ENCODE measurements at places on chromosomes 11 and 22. TPM values are rescaled to one million over a fixed set of nuclear protein-coding genes. Genes with fewer than 3 reads are reported as not detected.

ST14 gene
- 43.2 TPM for total RNA-seq

ABCC8 gene
- 13.0 TPM for total RNA-seq

CSTF3 gene
- total RNA-seq: 13.3 TPM

TRIM6 gene
- 3.9 TPM for total RNA-seq

OR51E2 gene
- total RNA-seq: 0.98 TPM

ARHGEF17 gene
- total RNA-seq: 32.9 TPM

GPHA2 gene
- not detected for total RNA-seq

RFPL3 gene
- total RNA-seq: not detected

DNA sequence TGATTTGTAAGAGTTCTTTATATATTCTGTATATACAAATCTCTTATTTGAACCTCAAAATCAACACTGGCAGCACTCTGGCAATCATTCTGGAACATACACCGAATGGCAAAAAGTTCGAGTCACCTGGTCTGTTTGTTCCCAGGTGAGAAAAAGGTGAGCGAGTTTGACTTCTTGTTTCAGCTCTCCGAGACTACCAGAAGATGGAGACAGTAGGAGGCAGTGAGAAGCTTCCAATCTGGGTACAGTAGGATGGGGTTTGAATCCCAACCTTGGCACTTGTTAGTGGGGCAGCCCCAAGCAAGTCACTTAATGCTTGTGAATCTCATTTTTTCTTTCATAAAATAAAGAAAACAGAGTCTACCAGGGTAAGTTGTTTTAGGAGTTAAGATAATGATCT is 76.4 kb downstream of the C2CD3 start:
- no peak for DNase-seq

GRCh38 chr11:125376856-125377255 is 119.2 kb downstream of the FEZ1 start:
- no peak for DNase-seq

DNA sequence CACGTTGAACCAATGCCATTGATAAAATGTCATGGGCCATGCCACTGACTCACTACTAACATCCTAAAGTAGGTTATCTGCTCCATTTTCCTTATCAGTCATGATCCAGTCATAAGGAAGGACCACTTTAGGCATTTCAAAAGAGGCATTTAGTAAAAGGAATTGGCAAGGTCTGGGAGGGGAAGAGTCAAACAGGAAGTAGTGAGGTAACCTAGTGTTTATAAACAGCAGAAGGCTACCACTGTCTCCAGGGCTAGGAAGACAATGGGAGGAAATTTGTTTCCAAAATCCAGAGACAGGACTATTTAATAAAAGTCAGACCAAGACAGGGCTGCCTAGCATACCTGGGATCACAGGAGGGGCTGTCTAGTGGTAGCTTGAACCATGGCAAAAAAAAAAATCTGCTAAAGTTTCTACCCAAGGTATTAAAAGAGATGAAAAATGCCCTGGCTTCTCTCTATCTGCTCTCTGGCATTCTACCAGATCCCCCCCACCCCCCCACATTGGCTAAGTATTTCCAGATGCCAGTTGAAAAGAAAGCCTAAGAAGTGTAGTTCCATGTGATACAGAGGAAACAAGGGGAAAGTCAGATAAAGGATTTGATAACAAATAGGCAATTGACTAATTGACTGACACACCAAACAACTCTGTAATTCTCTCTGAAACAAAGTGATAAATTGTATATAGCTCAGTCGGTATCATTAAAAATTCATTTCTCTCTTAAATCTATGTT is 50.4 kb upstream of the C11orf87 start:
- no peak for DNase-seq

GRCh38 chr11:92137747-92138146 is 86.9 kb upstream of the FAT3 start:
- no peak for DNase-seq

DNA sequence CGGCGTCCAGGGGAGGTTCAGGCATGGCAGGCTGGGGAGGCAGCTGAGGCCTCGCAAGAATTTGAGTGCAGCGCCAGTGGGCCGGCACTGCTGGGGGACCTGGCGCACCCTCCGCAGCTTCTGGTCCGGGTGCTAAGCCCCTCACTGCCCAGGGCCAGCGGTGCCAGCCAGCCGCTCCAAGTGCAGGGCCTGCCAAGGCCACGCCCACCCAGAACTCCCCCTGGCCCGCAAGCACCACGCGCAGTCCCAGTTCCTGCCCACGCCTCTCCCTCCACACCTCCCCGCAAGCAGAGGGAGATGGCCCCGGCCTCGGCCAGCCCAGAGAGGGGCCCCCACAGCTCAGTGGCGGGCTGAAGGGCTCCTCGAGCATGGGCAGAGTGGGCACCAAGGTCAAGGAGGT is 2017.3 kb downstream of the LRRC4C start:
- no peak for DNase-seq

GRCh38 chr11:43833657-43834073 is 47.0 kb upstream of the ALKBH3 start:
- no peak for DNase-seq

DNA sequence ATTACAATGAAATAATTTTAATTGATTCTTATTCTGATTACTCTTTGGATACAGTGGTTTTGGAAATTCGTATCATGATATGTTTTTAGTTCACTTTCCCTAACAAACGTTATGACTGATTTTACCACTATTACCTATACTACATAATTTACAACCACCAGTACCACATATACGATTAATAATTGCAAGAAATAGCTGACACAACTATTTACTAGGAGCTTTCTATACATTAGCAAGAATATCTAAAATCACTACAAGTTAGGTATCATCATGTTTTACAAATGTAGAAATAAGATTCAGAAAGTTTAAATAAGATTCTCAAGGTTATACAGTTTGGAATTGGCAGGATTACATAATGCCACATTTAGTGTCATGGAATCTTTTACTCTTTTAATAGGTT is 1401.1 kb upstream of the RAG2 start:
- DNase-seq: no peak

DNA sequence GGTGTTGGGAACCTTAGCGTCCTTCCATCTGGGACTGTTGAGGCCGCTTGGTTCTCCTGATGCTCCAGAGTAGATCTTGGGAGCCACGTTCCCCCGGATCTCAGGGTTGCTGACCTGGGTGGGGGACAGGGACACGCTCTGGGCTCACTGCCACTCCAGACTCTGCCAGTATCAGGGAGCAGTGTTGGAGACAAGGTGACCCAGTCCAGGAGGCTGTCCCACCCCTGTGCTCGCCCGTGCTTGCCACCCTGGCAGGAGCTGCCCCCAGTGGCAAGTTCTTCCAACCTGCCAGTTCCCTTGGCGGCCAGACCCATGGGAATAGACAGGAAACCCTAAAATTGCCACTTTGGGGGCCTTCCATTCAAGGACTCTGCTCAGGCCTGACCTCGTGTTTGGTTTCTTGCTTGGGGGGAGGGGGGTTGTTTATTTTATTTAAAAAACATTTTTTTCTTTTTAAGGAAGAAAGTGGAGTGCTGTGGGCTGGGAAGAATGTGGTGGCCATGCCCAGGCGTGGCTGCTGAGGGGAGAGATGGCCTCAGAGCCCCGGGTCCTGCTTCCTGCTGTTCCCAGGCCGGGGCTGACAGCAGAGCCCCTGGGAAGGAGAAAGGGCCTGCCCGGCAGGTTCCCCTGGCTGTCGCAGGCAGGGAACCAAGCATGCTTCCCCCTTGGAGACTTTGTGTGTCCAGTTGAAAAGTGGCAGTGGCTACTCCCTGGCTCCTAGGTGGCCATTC is 7.2 kb downstream of the GRK2 start:
- DNase-seq: no peak

DNA sequence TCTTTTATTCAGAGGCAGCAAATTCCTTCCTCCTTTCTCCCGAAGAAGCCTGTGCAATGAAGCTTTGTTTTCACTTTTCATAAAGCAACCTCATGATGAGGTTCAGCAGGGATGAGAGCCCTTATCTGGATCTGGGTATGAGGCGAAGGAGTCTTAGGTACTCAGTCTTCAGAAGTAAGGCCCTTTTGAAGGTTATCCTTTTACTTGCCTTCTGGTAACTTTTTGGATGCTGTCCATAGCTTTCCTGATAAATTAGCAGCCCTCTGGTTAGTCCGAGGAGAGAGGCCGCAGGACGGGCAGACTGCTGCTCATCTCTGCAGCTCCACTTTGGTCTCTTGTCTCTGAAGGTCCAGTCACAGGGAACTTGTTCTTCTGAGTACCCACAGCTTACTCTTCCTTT is 1.1 kb downstream of the TRIM22 start:
- no peak for DNase-seq

DNA sequence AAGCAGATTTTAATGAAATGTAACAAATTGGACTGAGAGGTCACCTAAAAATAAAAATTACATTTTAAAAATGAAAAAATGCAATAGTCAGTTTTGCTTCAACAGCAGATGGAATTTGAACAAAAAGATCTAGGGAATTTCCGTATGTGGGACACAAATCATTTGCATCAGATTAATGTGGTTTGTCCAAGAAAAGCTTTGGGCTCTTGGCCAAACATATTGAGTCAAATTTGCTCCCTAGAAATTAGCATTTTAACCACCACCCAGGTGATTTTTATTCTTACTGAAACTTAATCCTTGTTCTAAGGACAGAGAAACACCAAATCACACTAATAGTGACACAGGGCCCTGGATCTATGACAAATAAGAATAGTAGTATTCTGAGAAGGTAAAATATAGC is 1477.8 kb downstream of the FAM181B start:
- no peak for DNase-seq

GRCh38 chr11:76832361-76832760 is 28.4 kb upstream of the ACER3 start:
- DNase-seq: no peak

DNA sequence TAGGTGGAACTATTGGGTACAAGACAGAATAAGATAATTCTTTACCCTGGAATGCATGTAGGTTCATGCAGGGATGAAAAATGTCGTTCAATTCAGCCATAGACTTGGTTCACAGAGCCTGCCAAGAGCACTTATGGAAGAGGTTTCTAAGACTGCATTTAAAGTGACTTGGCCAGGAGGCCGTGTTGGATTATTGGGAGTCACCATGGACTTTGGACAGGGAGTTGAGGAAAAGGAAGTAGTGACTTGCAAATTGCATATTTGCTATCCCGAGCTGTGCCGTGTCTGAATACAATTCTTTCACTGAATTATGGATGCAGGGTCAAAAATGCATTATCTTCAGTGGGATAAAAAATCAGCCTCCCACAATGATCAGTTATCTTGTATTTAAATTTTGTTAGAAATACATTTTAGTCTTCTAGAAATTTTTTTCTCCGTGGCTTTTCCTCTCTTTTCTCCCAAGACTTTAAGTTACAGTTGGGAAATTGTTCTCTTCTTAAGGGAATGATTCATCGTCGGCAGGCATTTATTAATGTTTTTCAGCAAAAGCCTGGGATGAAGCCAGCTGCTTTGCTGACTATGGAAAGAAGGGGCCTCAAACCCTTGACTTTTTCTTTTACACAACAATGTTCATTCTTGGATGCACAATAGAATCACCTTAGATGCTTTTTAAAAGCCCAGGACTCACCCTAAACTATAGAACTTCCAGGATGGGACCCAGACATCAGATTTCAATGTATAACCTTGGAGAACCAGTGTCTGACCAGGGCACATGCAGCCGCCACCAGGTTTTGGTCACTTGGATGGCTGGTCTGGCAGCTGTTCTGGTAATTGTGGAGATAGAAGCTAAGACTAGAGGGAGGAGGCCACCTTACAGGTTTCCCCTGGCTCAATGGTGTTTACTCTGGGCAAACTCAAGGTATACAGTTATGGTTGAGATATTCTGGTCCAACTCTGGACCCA is 70.8 kb downstream of the FAT3 start:
- no peak for DNase-seq

DNA sequence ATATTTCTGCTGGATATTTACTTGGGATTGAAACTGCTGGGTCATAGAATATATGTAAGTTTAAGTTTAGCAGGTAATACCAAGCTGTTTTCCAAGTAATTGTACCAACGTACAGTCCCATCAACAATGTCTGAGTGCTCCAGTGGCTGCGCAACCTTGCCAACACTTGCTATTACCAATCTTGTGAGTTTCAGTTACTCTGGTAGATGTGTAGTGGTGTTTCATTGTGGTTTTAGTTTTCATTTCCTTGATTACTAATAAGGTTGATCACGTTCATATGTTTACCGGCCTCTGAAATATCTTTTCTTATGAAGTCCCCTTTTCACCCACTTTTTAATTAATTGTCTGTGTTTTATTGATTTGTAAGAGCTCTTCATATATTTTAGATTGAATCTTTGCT is 370.6 kb upstream of the CADM1 start:
- DNase-seq: no peak

DNA sequence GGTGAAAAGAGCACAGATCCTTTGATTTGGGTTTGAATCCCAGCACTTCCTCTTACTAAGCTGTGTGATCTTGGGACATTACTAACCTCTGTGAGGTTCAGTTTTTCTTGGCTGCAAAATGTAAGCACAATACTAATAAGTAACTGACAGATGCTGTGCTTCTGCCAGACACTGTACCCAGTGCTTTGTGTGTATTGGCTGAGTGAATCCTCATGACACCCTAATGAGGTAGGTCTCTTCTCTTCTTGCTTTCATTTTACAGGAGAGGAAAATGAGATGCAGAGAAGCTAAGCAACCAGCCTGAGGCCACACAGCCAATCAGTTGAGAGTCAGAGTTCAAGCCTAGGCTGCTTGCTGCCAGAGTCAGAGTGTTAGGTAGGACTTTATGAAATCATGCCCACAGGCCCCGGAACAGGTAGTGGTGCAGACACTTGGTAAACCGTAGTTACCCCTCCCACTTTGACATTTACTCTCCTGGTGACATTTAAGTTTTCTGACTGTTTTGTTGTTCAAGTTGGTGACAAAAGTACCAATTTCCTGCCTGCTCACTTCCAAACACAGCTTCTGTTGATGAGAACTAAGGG is 21.2 kb downstream of the PTPRJ start:
- no peak for DNase-seq

GRCh38 chr22:45999379-45999971 is 22.5 kb upstream of the WNT7B start:
- DNase-seq: no peak

DNA sequence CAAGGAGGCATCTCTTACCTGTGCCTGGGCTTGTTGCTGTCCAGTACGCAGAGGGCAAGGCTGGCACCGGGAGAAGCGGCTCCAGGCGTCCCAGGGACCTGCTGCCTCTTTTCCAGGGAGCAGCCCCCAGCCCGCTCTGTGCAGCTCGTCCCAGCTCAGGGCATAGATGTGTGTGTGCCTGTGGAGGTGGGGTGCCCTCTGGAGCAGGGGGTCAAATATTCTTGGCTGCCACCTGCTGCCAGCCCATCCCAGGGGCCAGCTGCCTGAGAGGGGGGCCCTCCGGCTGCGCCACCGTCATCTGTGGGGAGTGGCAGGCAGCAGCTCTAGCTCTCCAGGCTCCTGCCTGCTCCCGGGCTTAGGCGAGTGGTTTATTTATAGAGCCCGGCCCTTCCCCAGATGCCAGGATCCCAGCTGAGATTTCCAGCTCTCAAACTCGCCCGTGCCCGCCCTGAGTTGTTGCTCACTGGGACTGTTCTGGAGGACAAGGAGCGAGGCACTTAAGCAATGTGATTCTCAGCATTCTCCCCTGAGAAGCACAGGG is 87.5 kb downstream of the RTL6 start:
- DNase-seq: no peak
